Spinal cord (tissue), 10 donors: ENCODE measurements at places on chromosomes 7 and 10. TPM values are rescaled to one million over a fixed set of nuclear protein-coding genes. Genes with fewer than 3 reads are reported as not detected.

DNA sequence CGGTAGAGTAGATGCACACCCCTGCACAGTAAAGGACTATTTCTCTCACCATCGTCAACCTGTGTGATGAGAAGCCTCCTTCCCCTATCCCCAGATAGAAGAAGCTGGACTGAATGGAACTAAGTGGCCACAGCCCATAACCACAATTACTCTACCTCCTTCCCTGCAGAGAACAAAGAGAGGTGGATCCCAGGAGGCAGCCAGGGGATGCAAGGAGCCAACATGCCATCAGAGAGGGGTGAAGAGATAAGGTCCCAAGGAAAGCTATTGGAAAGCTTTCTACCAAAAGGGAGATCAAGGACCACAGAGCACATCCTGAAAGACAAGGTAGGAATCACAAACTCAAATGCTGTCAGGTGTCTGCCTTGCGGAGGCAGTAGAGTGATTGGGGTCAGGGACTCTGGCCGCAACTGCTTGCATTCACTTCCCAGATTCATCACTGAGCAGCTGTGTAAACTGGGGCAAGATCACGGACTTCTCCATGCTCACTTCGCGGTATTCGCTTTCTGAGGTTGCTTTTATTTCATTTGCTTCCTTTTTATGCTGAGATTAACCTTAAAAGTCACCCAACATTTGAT is 81.6 kb upstream of the MYO3A start:
- no peak overlapping the region for H3K4me3 ChIP-seq
- no peak overlapping the region for H3K27ac ChIP-seq
- H3K4me1 ChIP-seq: no peaks in the 10 kb centered on the region
- no peaks in the 10 kb centered on the region for H3K27me3 ChIP-seq
- no peak for DNase-seq
- H3K36me3 ChIP-seq: no peaks in the 10 kb centered on the region

Gene ADAM12
- polyA plus RNA-seq: 9.8 TPM

Gene GIMAP6
- polyA plus RNA-seq: 12.0 TPM

Gene LBX1
- 27.5 TPM for polyA plus RNA-seq

Gene HDAC9
- 21.4 TPM for polyA plus RNA-seq

GRCh38 chr7:105638902-105639495 is 57.7 kb upstream of the EFCAB10 start:
- peak overlapping the region; percentile 14 for H3K4me3 ChIP-seq
- no peak for DNase-seq
- H3K27me3 ChIP-seq: no peaks in the 10 kb centered on the region
- H3K4me1 ChIP-seq: peaks cover 47% of the 10 kb centered on the region
- H3K36me3 ChIP-seq: peaks cover 10% of the 10 kb centered on the region

DNA sequence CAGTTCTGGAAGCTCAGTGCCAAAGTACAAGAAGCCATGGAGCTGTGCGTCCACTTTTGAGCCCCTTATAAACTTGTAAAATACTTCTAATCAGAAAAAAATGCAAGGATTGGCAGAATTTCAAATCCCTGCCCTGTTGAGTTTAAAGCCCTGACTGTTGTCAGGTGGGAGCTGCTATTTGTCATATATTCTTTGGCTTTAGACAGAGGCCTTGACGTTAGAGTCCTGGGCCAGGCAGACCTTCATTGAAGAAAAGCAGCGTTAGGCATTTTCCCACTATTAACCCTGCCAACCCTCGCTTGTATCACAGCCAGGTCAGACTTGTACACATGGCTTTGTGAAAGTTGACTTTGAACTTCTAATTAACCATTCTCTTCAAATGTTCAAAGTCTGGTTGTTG is 155.4 kb downstream of the TWIST1 start:
- H3K4me3 ChIP-seq: no peak overlapping the region
- no peaks in the 10 kb centered on the region for H3K4me1 ChIP-seq
- H3K27me3 ChIP-seq: no peaks in the 10 kb centered on the region
- no peak overlapping the region for H3K27ac ChIP-seq
- no peaks in the 10 kb centered on the region for H3K36me3 ChIP-seq

DNA sequence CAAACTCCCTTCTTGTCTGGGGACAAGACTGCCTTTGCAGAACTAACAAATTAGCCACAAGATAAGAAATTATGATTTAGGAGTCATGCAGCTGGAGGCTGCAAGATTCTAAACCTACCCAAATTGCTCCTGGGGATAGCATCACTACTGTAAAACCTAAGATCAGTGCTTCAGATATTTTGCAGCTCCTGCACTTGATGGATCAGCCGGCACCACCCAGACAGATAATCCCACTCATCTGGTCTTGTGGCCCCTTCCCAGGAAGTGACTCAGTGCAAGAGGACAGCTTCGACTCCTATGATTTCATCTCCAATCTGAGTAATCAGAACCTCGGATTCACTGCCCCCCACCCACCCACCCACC is 181.9 kb downstream of the AKR1D1 start:
- no peak overlapping the region for H3K27ac ChIP-seq
- H3K36me3 ChIP-seq: no peaks in the 10 kb centered on the region
- no peaks in the 10 kb centered on the region for H3K4me1 ChIP-seq
- H3K4me3 ChIP-seq: no peak overlapping the region
- no peaks in the 10 kb centered on the region for H3K27me3 ChIP-seq
- DNase-seq: no peak

DNA sequence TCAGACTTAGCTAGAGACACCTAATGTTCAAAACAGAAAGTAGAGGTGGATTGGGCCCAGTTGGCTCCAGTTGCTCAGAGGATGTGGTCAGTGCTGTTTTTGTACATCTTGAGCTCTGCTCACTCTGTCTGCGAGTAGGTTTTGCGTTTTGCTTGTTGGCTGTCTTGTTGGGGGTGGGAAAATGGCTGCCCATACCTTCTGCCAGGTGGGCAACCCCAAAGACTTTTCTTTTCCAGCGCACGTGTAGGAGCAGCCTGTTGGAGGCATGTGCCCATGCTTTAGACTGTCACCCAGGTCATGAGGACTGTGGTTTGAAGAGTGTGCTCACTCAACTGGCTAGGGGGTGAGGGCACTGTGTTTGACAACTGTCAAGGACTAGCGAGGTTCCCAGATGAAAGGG is 73.9 kb downstream of the KAT6B start:
- H3K27me3 ChIP-seq: no peaks in the 10 kb centered on the region
- no peaks in the 10 kb centered on the region for H3K36me3 ChIP-seq
- H3K4me1 ChIP-seq: peaks cover 4% of the 10 kb centered on the region
- no peak for DNase-seq

Gene TMEM254
- polyA plus RNA-seq: 44.7 TPM

Gene CNNM1
- 6.7 TPM for polyA plus RNA-seq

GRCh38 chr7:127980901-127981300 is 50.3 kb downstream of the LRRC4 start:
- H3K4me1 ChIP-seq: peaks cover 13% of the 10 kb centered on the region
- no peak overlapping the region for H3K27ac ChIP-seq
- no peak for DNase-seq
- H3K36me3 ChIP-seq: no peaks in the 10 kb centered on the region

DNA sequence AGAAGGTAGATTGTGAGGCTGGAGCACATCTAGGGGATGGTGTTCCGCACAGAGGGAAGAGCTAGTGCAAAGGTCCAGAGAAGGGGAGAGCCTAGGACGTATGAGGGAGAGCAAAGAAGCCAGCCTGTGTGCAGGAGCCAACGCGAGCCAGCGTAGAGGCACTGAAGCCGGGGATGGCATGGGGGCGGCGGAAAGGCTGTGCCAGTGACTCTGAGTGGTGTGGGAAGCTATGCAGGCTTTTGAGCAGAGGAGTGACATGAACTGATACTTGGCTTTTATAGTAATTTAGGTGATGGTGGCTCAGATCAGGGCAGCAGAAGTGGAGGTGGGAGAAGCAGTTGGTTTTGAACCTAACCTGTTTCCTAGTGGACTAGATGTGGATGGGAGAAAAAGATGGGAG is 65.8 kb downstream of the ATXN7L1 start:
- peaks cover 5% of the 10 kb centered on the region for H3K4me1 ChIP-seq
- peaks cover 4% of the 10 kb centered on the region for H3K36me3 ChIP-seq
- H3K27ac ChIP-seq: no peak overlapping the region

Gene CDNF
- polyA plus RNA-seq: 1.8 TPM

GRCh38 chr10:95789902-95790301 is 33.9 kb downstream of the ENTPD1 start:
- H3K4me3 ChIP-seq: no peak overlapping the region
- no peaks in the 10 kb centered on the region for H3K4me1 ChIP-seq
- H3K36me3 ChIP-seq: no peaks in the 10 kb centered on the region

Gene TNKS2
- 35.3 TPM for polyA plus RNA-seq

DNA sequence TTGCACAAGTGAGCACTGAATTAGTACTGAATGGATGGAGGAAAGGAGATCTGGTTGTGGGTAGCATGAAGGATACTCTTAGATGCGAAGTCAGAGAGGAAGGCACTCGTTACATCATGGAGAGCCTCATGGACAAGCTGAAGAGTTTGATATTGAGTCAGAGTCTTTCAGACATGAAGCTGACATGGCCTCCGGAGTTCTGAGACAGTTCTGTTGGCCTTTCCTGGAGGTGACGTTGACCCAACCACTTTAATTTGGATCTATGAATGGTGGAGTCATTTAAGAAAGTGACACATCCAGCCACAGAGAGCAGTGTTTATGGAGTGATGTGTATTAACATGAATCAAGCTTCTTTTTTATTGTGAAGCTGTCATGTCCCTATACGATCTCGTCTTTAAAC is 286.3 kb upstream of the CDC14C start:
- no peaks in the 10 kb centered on the region for H3K36me3 ChIP-seq
- no peak overlapping the region for H3K27ac ChIP-seq
- no peak overlapping the region for H3K4me3 ChIP-seq
- no peaks in the 10 kb centered on the region for H3K27me3 ChIP-seq

- H3K36me3 ChIP-seq: no peaks in the 10 kb centered on the region
- no peak overlapping the region for H3K27ac ChIP-seq
- no peak for DNase-seq
- no peaks in the 10 kb centered on the region for H3K27me3 ChIP-seq
- no peak overlapping the region for H3K4me3 ChIP-seq
Measured at GRCh38 chr7:28054531-28055160, 125.9 kb downstream of the JAZF1 start.

DNA sequence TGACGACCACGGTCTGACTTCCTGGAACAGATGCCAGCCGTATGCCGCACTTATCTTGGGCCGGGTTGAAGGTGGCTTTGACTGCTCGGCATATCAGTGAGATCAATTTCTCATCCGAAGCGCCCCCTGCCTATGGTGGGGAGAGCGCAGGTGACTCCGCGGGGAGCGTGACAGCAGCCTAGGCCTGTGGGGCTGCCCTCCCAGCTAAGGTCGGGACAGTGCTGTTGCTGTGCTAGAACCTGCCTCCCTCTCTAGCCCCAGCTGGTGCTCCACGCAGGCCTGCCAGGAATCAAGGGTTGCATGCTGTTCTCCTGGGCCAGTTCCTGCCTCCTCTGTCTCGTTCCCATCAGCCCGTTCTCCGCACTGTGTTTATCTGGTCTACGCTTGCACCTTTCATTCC is 49.8 kb downstream of the PODXL start:
- no peak overlapping the region for H3K4me3 ChIP-seq
- no peak for DNase-seq
- peaks cover 26% of the 10 kb centered on the region for H3K4me1 ChIP-seq
- H3K36me3 ChIP-seq: peaks cover 56% of the 10 kb centered on the region
- no peak overlapping the region for H3K27ac ChIP-seq
- H3K27me3 ChIP-seq: no peaks in the 10 kb centered on the region

GRCh38 chr7:92809397-92809759 is 27.0 kb downstream of the CDK6 start:
- H3K36me3 ChIP-seq: no peaks in the 10 kb centered on the region
- no peak overlapping the region for H3K4me3 ChIP-seq
- H3K27me3 ChIP-seq: no peaks in the 10 kb centered on the region
- DNase-seq: no peak

- H3K27me3 ChIP-seq: no peaks in the 10 kb centered on the region
- H3K4me1 ChIP-seq: peaks cover 2% of the 10 kb centered on the region
- H3K36me3 ChIP-seq: no peaks in the 10 kb centered on the region
Measured at GRCh38 chr7:69736126-69736810, 138.0 kb downstream of the AUTS2 start.
